ENCODE measurements at places on chromosomes 3 and 15.

DNA sequence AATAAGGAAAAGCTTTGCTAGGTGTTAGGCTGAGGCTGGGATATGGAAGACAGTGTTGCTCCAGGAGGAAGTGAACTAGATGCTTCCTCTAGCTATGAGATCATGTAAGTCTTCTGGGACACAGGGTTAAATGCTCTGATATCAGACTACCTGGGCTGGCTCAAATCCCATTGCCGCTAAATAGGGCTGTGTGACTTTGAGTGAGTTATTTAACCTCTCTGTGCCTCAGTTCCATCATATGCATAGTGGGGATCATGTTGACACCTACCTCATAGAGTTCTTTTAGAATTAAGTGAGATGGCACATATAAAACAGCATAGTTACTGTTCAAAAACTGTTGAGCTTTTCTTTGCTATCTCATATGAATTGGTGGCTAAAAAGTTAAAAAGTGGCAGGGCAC lies 12.6 kb downstream of the RPLP1 start:
- no peak for DNase-seq

DNA sequence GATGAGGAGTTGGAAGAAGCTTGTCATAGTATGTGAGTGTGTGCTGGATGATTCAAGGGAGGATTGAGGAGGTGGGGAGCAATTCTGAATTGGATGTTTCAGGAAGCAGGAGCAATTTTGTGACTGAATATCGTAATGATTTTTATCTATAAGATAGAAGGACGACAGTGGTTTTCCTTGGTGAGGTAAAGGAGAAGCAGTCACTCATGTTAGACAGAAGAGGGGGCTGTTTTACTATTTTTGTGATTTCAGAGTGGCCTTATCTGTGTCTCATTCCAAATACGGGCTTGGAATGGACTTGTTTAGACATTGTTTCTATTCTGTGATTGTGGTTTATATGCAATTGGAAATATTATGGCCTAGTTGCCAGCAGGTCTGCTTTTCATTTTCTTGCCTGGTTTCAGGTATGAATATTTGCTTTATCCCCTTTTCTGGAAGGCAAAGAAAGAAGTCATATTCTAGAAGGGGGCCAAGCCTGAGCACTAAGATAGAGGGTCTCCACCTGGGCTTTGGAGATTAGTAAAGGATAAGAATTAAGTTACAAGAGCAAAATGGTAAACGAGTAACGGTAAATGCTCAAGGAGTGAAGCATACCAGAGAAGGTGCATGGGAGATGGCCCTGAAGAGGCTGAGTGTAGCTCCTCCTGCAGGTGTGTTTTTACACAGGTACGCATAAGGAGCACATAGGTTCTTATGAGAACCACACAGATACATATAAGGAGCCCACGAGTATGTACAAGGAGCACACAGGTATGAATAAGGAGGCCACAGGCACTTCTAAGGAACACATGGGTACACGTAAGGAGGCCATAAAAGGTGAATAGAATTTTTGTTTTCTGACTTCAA lies 124.6 kb upstream of the KCNAB1 start:
- DNase-seq: no peak

GRCh38 chr3:113531826-113532697 lies at the start of gene SIDT1:
Gene SIDT1, plus strand, starts transcription at chr3:113532555. Its CDS starts 467 bp downstream, at chr3:113533022.
- peak; percentile 78 for DNase-seq

- DNase-seq: no peak
These were observed 4.7 kb downstream of the SELENOS start for GRCh38 chr15:101272584-101272983.

DNA sequence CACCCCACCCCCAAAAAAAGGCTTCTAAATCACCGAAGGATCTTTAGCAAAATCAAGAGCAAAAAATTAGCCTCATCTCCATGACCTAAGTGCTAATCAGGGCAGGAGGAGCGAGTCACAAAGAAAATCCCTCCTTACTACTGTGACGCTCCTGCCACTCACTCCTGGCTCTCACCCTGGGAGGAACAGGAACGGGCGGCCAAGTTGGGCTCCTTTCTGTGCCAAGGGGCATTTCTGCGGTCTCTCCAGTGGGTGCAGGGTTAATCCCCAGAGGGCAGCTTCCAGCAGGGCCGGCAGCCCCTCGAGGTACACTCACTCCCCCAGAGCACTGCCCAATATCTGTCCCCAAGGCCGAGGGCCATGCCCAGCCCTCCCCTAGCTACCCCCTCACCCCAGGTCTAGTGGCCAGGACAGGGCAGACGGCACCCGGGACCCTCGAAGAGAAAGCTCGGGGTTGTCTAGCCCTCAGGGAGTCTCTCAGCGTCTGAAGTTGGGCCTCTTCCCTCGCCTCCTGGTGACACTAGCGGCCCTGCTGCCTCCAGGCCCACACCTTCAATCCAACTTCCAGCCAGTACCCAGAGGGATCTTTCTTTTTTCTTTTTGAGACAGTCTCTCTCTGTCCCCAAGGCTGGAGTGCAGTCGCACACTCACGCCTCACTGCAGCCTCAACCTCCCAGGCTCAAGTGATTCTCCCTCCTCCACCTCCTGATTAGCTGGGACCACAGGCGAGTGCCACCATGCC lies 706 bp downstream of the CAV3 start:
- no peak for DNase-seq

GRCh38 chr15:40792394-40792793 lies 14.5 kb upstream of the ZFYVE19 start:
- DNase-seq: peak; percentile 31

GRCh38 chr3:194130807-194131589 lies 5.0 kb upstream of the HES1 start:
- no peak for DNase-seq

GRCh38 chr3:62378311-62378789 lies 5.0 kb upstream of the FEZF2 start:
- DNase-seq: no peak

DNA sequence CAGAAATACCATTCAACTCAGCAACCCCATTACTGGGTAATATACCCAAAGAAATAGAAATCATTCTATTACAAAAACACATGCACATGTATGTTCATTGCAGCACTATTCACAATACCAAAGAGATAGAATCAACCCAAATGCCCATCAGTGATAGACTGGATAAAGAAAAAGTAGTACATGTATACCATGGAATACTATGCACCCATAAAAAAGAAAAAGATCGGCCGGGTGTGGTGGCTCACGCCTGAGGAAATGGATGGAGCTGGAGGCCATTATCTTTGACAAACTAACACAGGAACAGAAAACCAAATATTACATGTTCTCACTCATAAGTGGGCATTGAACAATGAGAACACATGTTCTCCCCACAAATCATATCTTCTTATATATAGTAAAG lies 75.7 kb upstream of the TNFSF10 start:
- DNase-seq: no peak

- no peak for DNase-seq
These were observed 115.7 kb upstream of the PRTG start for GRCh38 chr15:55858661-55859060.
